ENCODE measurements at places on chromosomes 3 and 15.

GRCh38 chr3:53109190-53109589 lies 21.0 kb downstream of the RFT1 start:
- DNase-seq, result no peak

- DNase-seq, result no peak
Observed at GRCh38 chr3:35654476-35654875, 15.2 kb downstream of the ARPP21 start.

- DNase-seq, result no peak
Observed at GRCh38 chr3:48765376-48765775, 48.4 kb upstream of the IP6K2 start.

- peak; percentile 15 for DNase-seq
Observed at GRCh38 chr3:11154036-11154952, at the start of gene HRH1. TSS of gene HRH1 (plus strand) at chr3:11154493. CDS start at chr3:11259038, 104,545 bp downstream.

DNA sequence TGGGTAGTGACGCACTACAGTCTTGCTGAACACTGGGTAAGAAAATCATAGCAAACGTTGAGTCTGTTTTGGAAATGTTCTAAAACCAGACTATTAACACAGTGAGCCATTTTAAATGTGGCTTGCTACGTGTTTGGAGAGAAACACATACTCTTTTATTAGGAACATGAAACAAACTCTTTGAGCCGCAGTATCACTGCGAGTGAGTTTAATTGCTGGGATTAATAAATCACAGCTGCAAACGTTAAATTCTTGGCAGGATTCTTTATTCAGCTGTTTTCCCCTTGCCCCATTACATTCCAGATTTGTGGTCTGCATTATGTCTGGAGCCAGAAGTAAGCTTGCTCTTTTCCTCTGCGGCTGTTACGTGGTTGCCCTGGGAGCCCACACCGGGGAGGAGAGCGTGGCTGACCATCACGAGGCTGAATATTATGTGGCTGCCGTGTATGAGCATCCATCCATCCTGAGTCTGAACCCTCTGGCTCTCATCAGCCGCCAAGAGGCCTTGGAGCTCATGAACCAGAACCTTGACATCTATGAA lies 33.6 kb downstream of the BTD start:
- no peak for DNase-seq

GRCh38 chr3:24608701-24609390 lies 114.2 kb upstream of the THRB start:
- DNase-seq, result no peak

GRCh38 chr3:51057121-51057520 lies 328.0 kb upstream of the MANF start:
- no peak for DNase-seq

DNA sequence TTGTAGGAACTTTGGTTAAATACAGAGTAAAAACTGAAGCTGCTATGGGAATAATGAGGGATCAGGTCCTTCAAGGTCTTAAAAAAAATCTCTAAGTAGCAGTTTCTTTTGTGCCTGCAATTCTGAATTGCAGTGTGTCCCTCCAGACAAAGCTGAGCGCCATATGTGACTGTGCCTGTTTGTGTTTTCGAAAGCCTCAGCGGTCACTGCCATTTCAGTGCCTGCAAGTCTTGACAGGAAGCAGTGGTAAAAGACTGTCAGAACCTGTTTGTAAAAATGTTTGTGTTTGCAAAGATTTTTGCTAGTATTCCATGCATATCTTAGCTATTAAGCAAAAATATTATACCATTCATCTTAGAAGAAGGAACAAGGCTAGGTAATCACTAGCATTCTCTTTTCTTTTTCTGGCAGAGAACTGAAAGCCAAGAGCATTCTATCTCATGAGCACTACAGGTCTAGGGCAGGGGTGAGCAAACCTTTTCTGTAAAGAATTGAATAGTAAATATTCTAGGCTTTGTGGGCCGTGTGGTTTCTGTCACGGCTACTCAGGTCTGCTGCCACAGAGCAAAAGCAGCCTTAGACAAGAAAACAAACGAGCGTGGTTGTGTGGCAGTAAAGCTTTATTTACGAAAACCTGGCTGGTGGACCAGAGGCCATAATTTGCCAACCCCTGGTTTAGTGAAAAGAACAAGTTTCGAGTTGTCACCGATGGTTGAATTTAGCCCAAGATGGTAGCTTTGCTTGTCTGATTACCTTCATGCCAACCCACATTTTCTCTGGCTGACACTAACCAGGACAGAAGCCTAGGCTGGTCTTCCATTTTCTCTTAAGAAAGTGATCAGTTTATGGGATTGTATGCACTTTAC lies 134.4 kb downstream of the CACNA1D start:
- DNase-seq, result no peak

GRCh38 chr3:86973440-86973839 lies 17.5 kb downstream of the VGLL3 start:
- DNase-seq, result no peak

DNA sequence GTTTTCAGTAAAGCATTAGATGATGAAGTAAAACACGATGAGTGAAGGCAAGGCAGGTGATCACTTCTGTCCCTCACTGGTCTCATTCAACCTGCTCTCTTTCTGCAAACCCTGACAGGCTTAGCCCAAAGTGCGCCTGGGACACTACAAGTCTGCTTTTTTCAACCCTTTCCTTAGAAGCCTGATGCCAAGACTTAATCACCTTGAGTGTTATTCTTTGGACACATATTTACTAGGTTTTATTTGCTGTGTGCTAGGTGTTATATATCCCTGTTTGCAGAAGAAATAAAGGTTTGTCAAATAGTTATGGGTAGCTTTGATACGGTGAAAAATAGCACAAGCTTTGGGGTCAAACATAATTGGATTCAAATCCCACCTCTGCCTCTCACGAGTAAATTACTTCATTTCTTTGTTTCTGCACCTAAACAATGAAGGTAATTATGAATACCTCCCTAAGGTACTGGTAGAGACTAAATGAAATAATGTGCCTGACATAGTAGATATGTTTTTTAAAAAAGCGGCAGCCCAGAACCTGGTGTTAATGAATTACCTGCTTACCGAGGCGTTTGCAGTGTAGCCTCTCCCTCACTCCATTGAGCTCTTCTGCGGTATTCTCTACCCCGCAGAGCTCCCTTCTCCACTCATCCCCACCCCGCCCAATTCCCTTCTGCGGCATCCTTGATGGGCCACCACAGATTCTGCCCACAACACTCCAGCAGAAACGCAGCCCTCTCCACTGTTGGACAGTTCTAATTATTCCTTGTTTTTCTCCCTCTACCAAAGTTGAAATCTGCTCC lies 269.0 kb upstream of the TPM1 start:
- DNase-seq, result no peak

DNA sequence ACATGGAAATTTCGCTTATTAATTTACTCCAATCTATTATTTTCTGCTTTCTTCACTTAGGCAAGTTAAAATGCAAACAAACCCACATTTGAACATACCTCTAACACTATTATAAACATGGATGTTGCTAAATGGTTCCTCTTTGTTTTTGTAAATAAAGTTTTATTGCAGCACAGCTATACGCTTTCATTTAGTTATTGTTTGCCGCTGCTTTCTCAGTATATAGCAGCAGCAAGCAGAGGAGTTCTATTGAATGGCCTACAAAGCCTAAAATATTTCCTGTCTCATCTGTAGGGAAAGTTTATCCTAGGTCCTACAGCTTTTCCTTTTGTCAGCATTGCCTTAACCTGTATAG lies 7.9 kb upstream of the CHD2 start:
- no peak for DNase-seq

DNA sequence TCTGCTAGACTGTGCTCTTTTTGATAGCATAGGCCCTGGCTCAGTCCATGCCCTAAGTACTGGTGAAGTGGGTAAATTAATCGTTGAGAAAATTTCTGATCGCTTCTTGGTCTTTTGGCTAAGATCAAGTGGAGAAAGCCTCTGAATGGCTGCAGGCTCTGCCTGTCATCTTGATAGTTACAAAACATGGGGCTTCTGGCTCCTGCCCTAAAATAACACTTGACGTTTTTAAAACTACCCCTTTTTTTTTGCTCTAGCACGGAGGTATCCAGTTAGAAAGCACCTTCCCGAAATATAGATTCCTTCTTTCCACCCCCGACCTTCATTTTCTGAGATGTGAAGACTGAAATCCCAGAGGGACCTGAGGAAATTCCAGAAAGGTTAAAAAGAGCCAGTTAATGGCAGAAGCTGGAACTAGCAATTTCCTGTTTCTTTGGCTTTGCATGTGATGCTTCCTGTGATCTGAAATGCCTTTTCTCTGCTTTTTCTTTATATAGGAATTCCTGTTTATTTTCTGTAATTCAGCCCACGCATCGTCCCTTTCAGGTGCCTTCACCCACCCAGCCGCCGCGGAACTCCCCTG lies 799 bp upstream of the C2CD4B start:
- no peak for DNase-seq

DNA sequence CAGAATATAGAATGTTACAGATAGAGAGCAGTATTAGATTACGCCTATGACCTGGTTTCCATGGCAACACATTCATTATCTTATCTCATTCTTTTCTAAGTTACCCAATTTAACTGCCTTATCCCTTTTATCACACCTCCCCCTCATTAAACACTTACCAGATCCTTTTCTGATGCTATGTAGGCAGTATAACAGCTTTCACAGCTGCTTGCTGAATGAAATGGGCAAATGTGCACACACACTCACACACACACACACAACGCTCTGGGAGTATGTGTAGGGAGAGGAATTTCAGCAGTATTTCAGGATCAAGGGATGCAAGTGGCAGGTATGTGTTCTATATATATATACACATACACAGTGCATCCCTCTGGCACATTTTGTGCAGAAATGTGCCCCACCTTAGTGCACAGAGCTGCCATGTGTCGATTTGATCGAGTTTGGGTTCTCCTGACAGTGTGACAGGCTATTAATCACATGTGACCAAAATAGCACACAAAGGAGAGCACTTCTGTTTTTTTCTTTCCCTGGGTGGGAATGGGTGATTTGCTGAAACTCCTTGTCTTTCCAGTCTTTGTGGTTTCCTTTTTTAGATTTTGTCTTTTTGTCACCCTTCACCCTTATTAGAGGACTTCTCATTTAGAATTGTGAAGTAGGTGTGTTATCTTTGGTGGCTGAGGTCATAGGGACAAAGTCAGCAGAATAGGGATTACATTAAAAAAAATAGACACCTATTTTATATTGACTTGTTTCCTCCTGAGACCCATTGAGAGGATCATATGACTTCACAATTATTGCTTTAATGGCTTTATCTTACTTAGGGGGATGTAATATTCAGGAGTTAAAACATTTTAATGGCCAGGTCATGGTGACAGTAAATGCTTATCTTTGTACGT lies 553.7 kb downstream of the PDCD6IP start:
- no peak for DNase-seq

DNA sequence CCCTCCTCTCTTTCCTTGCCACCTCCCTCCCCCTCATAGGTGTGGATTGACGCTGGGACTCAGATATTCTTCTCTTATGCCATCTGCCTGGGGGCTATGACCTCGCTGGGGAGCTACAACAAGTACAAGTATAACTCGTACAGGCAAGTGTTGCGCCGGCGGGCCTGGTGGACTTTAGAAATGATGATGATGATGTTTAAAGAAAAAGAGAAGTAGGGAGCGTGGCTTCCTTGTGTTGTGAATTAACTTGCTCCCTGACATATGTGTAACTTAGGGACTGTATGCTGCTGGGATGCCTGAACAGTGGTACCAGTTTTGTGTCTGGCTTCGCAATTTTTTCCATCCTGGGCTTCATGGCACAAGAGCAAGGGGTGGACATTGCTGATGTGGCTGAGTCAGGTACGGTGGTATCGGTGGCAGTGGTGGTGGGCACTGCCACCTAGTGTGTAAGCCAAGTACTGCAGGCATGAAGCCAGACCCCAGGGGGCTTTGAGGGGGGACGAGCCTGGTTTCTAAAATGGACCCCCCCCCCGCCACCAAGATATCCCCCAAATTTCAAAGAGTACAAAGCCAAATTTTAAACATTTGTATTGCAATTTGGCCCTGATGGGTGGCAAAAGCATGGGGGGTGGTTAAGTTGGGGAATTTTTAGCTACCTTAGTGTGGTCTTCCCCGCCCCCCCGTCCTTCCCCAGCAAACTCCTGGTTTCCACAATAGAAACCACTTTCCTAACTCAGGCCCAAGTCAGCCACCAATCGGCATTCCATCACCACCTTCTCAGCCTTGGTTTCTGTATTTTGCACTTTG lies 65.6 kb downstream of the SLC6A6 start:
- DNase-seq, result peak; percentile 49

DNA sequence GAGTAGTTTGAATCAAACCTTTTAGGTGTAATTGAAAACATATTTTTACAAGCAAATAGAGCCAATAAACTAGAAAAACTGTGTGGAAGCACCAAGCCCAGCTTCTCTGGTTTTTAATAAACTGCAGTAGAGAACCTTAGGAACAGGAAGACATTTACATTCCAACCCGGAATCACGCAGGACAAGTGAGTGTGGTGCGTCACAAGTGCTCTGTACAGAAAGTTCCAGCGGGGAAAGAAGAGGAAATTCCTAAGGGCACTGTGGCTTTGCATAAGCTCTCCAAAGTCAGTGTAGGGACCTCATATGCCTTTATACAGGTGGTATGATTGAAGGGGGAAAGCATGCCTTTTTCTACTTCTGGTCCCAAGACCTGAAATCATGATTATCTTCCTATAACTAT lies 21.6 kb downstream of the COL8A1 start:
- DNase-seq, result no peak

GRCh38 chr3:124063197-124063909 lies 71.4 kb upstream of the ROPN1 start:
- DNase-seq, result no peak

DNA sequence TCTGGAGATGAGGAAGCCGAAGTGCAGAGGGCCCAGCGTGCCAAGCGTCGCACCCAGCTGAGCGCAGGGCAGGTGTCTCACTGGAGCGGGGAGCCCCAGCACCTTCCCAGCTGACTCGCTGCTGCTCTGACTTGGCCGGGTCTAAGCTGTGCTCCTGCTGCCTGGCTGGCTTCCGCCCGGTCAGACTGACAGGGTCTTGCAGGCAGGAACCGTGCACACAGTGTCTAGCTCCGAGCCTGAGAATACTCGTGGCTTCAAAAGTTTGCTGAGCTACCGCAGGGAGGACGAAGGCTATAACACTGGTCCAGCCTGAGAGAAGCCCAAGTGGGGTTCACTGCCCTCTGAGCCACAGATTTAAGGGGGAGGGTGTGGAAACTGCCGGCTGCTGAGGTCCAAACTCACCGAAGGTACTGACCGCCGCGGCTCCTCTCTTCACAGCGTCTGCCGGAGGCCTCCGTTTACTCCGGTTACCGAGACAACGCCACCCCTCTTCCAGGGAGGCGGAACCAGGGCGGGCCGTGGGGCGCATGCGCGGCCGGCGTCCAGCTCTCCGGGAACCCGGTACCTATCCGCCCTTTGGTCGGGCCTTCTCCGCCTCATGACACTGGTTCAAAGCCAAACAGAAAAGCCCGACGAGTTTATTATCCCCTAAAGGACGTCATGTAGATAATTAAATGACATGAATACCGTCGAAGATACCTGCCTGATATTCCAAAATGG lies at the start of gene CFAP44:
Gene CFAP44, minus strand, starts transcription at position 443 of the 720 bp plus-strand sequence. CDS start 7,829 bp downstream, outside the sequence.
- DNase-seq, result peak; percentile 58

- DNase-seq, result no peak
Observed at GRCh38 chr3:36409862-36410261, 29.6 kb downstream of the STAC start.

DNA sequence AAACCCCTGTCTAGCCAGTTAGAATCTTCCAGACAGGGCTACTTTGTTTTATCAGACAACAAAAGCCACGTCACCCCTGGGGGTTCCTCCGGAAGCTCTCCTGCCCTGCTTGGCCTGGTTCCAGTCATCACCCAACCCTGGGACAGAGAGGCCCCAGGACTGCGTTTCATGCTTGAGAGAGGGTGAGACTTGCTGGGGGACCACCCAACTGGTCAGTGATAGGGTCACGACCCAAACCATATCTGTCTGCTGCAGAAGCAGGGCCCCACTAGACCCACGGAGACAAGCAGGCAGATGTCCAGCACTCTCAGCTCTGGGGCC lies 1.2 kb downstream of the NT5DC2 start:
- DNase-seq, result peak; percentile 39
